Uterus (tissue), 4 donors: ENCODE measurements at places on chromosomes 2 and 18.

- no peak for DNase-seq
Measured at GRCh38 chr18:36114251-36114650, 14.9 kb downstream of the SLC39A6 start.

GRCh38 chr2:190529486-190530247, 4.9 kb downstream of the NEMP2 start:
- no peak for DNase-seq

DNA sequence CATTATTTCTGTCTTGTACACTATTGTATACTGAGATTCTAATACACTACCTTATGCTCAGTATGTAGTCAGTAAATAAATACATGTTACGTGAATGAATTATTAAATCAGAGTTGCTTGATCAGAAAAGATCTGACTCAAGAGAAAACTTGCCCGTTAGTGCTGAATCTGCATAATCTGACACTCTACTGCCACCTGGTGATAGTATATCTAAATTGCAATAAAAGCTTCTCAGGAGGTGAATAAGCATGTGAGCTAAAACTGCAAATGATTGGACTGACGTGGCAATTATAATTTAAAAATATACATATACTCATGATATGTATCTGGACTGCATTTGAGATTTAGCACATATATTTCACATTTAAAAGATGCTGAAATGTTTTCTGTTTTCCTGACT, 70.4 kb downstream of the KIAA1328 start:
- DNase-seq = no peak

DNA sequence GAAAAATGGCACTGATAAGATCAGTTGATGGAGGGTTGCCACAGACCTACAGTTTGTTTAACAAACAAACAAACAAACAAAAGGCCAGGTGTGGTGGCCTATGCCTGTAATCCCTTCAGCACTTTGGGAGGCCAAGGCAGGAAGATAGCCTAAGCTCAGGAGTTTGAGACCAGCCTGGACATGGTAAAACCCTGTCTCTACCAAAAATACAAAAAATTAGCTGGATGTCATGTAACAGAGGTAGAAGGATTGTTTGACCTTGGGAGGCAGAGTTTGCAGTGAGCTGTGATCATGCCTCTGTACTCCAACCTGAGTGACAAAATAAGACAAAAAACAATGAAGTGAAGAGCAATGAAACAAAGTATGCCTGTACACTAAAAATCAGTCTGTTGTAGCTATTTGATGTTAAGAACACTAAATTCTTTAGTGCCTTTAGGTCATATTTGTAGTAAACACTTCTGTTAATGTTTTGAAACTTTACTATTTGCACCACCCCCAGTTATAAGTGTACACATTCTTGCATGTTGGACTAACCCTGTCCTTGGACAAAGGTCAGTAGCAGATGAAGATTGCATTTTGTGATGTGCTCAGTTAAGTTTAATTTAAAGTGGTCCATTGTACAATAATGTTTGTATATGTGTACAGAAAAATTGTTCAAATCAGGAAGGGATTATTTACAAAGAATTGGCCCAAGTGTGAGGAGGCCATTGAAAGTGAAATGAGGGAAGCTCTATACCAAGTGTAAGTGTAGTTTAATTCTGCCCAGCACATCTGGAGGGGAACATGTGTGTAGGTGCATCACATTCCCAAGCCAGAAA, 73.9 kb downstream of the KYNU start:
- DNase-seq = no peak

- no peak for DNase-seq
Measured at GRCh38 chr2:17576802-17577201, 36.3 kb downstream of the VSNL1 start.

DNA sequence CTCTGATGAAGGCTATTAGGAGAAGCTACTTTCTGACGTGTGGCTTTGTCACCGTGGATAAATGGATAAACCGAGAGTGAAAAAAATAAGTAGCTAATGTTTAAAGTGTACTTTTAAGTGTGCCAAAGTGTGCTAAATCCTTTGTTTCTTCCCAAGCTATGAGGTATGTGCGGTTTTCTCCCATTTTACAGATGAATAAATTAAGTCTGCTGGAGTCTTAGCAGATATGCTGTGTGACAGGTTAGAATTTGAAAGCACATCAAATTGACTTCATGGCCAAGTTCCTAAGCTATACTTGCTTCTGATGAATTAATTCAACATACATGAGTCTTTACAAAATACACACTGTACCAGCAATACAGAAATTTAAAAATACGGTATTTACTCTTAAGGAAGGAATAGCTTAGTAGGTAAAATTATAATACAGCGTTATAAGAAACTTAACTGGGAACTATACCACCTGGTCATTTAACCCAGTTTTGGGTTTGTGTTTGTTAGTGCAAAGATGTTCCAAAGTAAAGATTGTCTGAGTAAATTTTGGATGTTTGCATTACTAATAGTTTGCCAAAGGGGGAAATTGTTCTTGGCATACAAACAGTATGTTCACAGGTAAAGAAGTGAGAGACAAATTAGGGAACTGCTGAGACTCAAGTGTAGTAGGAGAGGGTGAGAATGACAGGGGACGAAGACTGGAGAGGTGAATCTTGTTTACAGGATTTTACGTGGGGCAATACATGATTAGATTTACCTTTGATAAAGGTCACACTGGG, 1.4 kb downstream of the AGPS start:
- DNase-seq = no peak

DNA sequence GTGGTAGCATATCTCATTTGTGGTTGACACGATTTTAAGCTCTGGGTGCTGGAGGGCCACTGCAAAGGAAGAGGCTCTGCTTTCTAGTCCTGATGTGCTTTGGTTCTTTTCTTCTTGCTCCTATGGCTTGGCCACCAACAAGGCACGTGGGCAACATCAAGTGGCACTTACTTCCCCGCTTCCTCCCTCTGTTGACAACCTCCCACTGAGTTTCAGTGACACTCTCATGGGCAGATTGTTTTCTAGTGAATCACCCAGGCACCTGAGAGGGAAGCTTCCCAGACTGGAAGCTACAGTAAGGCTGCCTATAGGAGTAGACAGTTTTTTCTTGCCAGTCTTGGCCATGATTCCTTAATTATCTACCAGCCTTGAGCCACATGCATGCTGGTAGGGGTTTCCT, 89.0 kb downstream of the NBAS start:
- DNase-seq = no peak
